Stimulated activated CD8-positive, alpha-beta memory T cell treated with anti-CD3 and anti-CD28 coated beads, Interleukin-7, amount 100 ng/mL, for 24 hours (primary cell): ENCODE measurements at places on chromosomes 6 and 20.

DNA sequence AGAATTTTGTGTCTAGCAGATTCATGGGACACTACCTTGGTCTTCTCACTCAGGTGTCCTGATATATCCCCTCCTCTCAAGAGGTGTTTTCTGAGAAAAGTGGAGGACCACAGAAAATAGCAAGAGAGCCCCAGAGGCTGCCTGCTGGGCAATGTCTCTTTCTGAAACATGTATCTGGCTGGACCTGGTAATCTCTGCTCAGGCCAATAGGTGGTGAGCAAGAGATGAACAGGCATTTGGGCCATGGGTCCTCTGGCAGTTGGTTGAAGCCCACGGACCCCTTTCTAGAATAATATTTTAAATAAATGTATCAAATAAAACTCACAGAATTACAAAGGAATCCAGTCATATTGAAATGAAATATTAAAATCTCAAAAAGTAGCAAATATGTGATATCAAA lies 8.8 kb upstream of the THBD start:
- DNase-seq: no peak

DNA sequence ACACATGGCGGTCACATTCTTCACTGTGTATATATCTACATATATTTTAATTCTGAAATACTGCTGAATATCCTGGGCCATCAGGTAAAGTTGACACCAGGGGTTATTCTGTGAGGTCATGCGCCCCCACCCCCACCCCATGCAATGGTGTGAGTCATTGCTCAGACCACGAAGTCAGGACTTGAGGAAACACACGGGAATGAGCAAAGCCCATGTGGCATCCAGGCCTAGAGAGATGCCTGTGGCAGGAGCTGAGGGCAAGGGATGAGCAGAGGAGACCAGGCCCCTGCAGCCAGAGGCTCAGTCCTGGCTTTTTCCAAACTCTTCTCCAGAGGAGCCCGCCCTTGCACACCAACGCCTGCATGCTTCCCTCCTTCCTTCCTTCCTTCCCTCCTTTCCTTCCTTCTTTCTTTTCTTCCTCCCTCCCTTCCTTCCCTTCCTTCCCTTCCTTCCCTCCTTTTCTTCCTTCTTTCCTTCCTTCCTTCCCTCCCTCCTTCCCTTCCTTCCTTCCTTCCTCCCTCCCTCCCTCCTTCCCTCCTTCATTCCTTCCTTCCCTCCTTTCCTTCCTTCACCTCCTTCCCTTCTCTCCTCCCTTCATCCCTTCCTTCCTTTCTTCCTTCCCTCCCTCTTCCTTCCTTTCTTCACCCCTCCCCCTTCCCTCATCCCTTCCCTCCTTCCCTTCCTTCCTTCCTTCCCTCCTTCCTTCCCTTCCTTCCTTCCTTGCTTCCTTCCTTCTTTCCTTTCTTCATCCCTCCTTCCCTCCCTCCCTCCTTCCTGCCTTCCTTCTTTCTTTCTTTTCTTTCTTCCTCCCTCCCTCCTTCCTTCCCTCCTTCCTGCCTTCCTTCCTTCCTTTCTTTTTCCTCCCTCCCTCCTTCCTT lies 72.0 kb upstream of the INSM1 start:
- no peak for DNase-seq

GRCh38 chr6:25583099-25583498 lies 68.9 kb upstream of the SCGN start:
- DNase-seq: no peak

- peak; percentile 50 for DNase-seq
Observed at GRCh38 chr6:28944412-28944865, 20.7 kb upstream of the TRIM27 start.

DNA sequence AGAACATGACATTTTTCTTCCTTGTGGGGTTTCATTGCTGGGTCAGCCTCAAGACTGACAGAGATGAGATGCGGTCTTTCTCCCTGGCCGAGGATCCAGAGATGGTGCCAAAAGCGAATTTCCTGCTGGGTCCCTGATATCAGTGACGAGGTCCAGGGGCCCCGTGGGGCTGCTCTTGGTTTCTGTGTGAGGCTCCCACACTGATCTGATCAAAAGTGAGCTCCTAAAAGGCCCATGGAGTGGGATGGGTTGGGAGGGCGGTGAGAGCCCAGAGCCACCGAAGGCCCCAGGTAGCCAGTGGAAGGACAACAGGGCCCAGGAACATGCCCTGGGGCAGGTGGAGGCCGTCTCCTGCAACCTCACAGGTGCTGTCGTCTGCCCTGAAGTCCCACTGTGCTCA lies 208.4 kb upstream of the CDH4 start:
- no peak for DNase-seq

DNA sequence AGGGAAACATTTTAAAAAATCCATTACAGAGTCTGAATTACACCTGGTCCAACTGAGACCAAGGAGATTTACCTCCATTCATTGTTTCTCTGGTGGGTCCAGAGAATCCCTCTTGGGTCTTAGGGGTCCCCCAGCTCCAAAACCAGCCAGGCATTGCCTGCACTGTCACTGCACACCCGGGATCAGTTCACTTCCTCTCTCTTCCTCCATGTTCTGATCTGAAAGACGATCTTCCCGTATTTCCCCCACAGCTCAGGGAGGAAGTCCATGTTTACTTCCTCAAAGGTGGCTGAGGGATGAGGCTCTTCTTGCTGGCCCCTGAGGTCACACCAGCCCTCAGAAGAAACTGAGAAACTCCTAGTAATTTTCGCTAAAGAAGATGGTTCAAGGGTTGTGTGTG lies 159.7 kb downstream of the BMP7 start:
- DNase-seq: no peak

DNA sequence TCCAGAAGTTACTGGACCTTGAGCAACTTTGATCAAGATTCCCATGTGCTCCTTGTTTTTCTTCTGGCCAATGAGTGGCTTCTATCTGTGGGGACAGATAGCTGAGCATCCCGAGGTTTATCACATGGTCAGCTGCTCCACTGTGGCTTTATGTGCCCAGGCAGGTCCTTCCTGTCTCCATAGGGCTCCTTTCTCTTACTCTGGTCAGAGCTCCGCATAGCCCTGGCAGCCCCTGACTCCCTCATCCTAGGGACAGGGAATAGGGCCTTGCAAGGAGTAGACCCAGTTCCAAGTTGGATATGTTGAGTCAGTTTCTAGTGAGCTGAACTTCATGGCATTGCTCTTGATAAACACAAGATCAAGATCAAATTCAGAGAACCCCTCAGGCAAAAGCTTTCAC lies 6.4 kb upstream of the MAS1L start:
- no peak for DNase-seq

- DNase-seq: no peak
Observed at GRCh38 chr6:137264311-137265075, 45.3 kb upstream of the IFNGR1 start.

DNA sequence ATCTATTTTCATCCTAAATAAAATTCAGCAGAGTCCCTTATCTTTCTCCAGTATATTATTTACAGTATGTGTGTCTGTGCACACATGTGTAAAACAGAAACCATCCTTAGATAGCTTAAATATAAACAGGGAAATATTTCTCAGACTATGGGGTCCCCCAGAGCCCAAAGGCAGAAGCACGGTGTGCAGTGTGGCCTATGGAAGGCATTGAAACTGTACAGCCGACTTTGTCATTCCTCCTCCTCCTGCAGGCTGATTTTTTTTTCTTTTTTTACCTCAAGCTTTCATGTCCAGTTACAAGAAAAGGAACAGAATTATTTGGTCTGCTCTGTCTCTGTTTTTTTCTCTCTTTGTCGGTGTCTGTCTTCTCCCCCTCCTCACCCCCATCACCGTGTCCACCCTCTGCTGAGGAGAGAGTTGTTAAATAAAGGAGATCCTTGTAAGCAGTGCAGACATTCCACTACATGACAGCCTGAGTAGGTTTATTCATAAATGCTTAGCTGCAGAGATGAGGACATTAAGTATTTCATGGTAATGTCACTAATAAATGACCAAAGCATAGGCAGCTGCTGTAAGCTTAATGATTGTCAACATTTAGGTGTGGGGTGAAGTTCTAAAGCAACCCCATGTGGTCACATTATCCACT lies 31.8 kb upstream of the SLC35D3 start:
- DNase-seq: no peak

DNA sequence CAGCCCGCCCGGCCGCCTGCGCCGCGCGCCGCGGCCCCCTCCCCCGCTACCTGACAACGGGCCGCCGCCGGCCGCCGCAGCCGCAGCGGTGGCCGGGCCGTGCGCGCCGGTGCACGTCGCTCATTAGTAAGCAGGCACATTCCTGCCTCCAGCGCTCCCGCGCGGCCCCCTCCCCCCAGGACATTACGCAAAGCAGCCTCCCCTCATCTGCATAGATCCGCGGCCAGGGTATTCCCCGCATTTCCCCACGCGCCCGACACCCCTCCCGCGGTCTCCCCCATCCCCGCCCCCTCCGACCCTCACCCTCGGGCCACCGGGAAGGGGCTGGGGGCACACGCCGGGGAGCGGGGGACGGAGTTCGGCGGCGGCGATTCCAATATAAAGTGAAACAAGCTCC lies at the start of gene HIVEP2:
Gene HIVEP2 (minus strand): TSS at position 128 of the 397 bp plus-strand sequence. CDS start 170,438 bp downstream, outside the sequence.
- DNase-seq: peak; percentile 74

DNA sequence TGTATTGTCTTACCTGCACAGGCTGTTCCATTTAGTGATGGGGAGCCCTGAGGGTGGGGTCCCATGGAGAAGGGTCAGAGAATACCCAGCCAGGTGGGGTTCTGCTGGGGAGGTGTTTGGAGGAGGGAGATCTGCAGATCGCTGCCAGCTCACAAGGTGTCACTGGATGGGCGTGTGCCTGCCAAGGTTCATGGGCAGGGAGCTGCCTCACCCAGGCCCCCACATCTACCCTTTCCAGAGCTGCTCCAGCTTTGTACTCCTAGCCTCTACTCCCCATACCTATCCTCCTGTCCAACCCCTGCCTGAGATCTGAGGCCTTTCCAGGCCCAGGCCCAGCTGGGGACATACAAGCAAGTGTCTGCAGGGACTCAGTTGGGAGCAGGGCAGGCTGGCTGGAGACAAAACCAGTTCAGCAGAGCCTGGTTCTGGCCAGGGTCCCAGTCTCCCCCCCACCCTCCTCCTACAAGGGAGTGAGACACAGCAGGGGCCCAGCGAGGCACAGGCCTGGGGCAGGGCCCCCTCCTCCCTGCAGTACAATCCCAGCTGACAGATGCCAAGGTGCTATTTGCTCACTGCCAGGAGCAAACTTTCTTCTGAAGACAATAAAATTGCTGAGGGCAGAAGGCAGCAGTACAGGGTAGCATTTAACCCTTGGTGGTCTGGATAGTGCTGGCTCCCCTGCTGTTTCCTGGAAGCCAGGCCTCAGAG lies 19.7 kb downstream of the SPDEF start:
- no peak for DNase-seq

DNA sequence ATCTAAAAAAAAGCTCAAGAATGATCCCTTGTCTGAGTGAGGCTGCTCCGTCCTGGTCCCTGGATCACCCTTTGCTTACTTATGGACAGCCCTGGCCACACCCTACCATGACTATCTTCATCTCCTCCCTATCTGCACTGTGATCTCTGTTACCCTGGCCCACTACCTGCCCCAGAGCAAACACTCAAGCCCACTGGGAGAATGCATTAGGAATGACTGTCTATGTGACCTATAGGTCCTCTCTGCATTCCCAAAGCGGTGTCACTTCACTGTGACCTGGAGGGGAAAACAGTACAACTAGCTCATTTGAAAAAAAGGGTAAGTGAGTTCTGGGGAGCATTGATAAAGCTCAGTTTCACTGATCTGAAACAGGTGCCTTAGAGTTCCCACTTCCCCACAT lies 86.4 kb upstream of the FOXP4 start:
- DNase-seq: no peak

DNA sequence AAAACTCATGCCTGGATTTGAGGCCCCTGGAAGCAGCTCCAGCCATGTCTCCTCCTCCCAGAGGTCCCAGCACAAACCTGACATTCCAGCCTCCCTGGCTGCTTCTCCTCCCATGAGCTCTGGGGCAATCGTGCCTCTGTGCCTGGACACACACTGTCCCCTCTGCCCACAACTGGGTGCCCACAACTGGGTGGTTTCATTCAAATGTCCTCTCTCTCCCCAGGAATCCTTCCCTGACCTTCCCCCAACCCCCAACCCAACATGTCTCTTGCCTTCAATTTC lies 37.4 kb downstream of the NOL4L start:
- DNase-seq: no peak

DNA sequence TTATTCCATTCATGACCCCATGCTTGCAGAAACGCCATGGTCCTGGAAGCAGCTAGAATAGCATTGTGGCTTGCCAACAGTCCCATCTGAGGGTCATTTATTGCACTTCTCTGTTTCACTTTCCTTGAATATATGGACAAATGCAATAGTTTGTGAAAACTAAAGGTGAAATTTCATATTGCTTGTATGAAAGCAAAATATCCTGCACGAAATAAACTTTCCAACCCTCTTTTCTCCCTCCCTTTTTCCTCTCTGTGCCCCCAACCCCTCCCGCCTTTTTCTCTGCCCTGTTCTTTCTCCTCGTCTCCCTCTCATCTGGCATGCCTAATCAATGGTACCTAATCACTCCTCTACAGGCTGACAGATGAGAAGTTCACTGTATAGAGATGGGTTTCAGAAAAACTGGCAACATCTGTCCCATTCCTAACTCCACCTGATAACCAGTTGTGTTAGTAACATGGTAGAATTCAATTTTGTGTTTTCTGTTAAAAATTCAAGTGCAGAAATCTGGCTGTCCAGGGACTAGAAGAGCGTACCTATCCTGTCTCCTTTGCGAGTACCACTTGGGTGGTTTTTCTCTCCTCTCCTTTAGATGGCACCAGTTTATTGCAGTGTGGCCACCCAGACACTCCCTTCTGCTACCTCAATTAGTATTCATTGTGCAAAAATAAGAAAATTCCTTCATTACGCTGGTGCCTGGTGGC lies 198.6 kb downstream of the FOXA2 start:
- no peak for DNase-seq

- no peak for DNase-seq
Observed at GRCh38 chr20:32621891-32622584, 36.9 kb upstream of the NOL4L start.

- DNase-seq: no peak
Observed at GRCh38 chr6:93369586-93370134, 49.7 kb downstream of the EPHA7 start.

DNA sequence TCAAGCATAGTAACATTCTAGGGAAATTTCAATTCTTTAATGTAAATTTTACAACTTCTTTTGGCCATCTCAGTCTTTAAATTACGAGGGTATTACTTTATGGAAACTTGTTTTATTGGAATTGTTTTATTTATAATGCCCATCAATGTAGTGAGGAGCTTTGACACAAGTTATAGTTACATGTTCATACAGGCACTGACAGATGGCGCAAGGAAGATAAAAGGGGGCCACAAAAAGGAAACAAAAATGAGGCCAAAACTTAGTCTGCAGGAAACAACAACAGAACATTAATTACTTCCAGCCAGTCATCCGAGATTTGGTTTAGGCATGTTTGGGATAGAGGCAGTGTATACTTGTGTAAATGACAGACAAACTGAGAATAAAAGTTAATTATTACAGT lies 18.3 kb downstream of the SESN1 start:
- DNase-seq: no peak
